ENCODE measurements at places on chromosomes 2 and 18.

DNA sequence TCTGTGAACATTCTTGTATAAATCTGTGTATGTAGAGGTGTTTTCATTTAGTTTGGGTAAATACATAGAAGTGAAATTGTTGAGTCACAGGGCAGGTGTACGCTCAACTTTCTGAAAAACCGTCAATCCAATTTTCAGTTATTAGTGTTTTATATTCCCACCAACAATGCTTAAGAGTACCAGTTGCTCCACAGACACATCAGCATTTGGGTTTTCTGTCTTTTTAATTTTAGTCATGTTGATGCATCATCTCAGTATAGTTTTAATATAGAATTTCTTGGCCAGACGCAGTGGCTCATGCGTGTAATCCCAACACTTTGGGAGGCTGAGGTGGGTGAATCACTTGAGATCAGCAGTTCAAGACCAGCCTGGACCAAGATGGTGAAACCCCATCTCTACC lies 3.2 kb upstream of the GNLY start:
- no peak for DNase-seq

DNA sequence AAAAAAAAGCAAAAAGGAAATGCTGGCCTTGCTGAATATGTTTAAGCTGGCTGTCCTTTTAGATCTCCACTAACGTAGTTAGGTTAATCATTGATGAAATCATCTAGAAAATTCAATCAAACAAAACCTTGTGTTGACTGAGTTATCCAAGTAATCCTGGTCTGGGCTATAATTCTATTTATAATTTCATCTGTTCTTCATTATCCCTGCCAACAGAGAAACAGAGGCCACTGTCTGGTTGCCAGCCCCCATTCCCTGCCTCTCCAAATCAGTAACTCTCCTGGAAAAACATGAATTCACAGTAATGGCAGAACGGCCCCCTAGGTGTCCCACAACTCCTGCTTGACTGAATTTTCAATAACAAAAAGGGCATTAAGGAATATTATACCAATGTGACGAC lies 24.6 kb downstream of the DOCK10 start:
- no peak for DNase-seq

DNA sequence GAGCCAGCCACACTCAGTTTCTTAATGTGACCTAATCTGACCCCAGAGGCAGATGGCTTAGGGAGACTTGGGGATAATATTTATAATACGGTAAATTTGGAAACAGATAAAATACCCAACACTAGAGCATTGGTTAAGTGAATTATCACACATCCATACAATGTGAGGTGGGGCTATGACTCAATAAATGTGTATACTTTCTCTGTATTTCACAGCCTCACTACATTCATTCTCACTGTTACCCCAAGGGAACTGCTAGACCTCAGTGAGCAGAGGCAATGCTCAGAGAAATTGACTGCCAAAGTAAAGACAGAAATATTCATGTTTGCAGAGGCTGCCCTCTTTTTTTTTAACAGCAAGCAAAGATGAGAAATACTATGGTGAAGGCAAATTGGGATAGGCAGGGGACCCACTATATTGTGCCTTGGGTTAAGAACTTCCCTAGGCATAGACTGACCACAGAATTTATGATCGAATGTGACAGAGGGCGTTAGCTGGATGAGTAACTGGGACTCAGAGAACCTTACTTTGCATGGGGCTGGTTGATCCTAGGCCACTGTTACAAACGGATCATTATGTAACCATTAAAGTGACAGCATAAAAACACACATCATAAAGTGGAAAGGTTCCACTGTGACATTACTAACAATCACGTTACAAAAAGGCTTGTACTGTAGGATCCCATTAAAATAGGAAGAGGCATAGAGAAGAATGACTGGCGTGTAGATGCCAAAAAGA lies 246.0 kb upstream of the LYPD1 start:
- DNase-seq: no peak

- DNase-seq: no peak
These were observed 5.3 kb downstream of the PLEKHH2 start for GRCh38 chr2:43642363-43642762.

GRCh38 chr18:7889515-7889914 lies 322.4 kb downstream of the PTPRM start:
- DNase-seq: no peak

DNA sequence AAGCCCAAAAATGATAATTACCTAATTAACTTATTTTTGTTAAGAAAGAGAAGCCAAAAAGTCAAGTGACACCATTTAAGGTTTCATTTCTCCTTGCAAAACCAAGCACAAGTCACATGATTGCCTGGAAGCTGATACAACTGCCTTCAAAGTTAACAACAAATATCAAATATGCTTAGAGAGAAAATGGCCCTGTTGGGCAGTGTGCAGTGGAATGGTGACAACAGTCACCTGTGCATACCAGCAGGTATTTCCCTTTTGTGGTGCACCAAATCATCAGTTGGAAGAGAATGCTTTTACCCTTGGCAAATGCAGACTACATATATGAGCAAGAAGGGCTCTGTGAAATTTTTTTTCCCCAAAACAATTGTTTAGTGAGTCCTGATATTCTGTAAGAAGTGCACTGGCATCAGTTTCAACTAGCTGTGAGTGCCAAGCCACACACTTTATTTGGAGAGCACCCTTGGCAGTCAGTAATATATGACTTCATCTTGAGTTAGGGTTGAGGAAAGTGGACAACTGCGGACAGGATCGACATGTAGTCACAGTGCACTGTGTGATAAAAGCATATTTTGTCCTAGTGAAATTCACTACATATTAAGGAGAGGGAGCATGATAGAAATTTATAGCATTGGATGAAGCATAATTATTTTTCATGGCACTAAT lies 74.9 kb upstream of the DOCK10 start:
- DNase-seq: no peak

DNA sequence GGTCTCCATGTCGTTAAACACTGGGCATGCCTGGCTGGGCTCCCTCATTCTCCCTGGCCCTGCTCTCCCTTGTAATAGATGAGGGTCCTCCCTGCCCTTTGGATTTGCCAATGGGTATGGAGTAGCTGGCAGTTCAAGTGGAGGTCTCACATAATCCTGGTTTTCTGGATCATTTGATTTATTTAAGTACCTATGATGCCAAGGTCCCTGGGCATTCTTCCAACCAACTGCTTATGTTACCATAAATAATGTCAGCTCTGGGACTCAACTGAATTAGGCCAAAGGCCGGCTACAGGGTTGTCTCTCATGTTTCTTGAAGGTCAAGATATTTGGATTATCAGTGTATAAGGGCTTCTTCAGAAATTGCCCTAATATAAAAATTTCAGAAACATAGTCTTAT lies 104.9 kb upstream of the LYPD6 start:
- no peak for DNase-seq

- DNase-seq: no peak
These were observed 194.3 kb upstream of the ARL4C start for GRCh38 chr2:234691214-234691575.

DNA sequence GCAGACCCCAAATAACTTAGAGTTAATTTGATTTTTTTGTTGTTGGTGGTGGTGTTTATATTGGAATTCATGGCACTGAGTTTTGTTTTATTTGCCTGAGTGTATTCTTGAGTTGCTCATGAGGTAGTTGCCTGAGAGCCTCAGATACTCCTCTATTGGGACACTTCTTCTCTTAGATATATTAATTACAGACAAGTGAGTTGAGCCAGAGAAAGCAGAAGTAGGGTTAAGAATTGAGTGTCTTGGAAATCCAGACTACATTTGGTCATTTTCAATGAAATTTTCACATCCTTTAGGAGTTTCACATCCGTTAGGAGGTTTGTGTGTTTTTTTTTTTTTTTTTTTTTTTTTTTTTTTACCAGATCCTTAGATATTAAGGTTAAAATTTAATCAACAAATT lies 29.0 kb downstream of the FMNL2 start:
- DNase-seq: no peak

GRCh38 chr18:38747153-38747552 lies 1181.6 kb upstream of the CELF4 start:
- DNase-seq: no peak

- DNase-seq: no peak
These were observed 686.7 kb downstream of the TMEM182 start for GRCh38 chr2:103448495-103448894.

- DNase-seq: no peak
These were observed 24.7 kb downstream of the TLK1 start for GRCh38 chr2:171136024-171136423.

DNA sequence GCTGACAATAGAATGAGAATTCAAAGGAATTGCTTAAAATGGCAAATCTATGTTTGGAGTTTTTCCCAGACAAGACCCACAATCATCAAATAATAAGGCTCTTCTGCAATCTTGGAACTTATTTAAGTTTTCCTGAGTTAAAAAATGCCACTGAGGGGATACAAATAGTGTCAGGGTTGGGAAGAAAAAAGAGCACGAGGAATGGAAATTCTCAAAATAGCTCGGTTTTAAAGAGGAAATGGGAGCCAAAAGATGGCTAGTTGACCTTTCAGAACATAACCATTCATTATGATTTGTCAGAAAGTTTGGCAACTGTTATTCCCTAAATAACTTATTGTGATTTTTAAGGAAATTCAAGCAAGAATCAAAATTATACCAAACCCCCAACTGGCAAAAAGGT lies 127.7 kb downstream of the RAPGEF4 start:
- no peak for DNase-seq

DNA sequence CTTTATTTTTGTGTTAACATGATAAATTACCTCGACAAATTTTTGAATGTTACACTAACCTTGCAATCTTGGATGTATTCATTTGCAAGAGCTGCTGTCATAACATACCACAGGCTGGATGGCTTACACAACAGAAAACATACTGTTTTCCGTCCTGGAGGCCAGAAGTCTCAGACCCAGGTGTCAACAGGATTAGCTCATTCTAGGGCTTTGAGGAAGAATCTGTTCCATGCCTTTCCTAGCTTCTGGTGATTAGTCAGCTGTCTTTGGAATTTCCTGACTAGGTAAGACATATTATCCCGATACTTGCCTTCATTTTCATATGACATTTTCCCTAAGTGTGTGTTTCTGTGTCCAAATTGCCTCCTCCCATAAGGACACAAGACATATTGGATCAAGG lies 188.6 kb upstream of the CDH19 start:
- no peak for DNase-seq

GRCh38 chr2:153935511-153935910 lies 63.8 kb downstream of the GALNT13 start:
- no peak for DNase-seq

DNA sequence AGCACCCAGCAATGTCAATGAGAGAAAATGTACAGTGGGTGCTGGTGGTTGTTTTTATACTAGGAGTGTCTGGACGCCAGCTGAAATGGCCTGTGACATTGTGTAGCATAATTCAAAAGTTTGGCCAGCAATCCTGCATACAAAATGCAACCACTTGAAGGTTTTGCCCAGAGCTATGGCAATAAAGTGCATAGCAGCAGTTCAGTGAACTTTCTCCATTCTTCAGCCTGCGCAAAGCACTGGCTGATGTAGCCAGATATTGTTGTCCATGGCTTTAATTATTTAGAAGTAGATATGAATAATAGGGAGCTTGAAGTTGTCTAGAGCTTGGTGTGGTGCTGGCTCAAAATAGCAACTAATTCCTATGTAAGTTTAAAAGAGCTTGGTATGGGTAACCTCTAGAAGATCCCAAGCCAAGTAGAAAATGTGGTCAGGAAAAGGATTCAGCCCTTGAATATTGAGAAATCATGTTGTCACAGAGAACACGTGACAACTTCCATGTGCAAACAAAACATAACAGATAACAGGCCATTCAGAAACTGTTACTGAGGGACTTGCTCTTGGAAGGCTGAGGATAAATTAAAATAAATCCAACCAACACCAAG lies 33.3 kb upstream of the PGAP1 start:
- DNase-seq: no peak

DNA sequence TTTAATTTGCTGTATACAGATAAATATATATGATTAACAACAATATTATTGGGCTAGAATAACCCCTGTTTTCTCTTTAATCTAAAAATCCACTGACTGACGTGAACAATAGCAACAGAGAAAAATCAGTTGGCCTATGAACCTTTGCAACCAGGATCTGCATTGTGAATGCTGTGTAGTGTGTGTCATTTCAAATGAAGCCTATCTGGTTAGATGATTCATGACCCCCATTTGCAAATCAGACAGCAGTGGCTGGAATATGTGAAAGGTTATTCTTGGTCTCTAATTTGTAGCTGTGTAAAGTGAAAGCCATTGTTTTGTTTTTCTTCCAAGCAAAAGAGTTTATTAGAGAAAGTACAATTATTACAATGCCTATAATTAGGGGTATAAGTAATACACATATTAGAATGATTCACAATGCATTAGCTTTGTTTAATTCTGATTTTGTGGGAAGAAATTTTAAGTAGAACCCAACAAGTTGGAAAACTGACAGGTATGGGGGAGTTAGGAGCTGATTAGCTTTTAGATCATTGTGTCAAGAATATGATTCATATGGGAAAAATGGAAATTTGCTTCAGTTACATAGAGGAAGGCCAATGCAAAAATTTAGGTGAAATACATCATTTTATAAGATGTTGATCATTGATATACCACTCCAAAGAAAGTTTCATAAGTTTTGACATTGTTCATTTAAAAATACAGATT lies 1362.2 kb upstream of the TMEFF2 start:
- DNase-seq: no peak

DNA sequence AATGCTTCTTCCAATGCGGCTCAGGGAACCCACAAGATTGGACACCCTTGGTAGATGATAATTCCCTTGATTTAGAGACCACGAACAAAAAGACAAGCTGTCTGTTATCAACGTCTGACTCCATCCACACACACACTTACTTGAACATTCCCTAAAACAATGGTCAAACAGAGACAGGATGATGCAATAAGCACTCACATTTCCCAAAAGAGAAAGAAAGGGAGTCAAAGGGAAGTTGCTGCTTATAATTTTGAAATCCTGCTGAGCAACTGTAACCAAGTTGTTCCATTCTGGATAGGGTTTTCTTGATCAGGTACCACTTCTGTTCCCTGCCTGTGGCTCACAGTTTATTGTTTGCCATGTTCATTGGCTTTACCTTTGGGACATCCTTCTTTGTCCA lies 571.3 kb upstream of the CNTNAP5 start:
- no peak for DNase-seq

- no peak for DNase-seq
These were observed 188.8 kb downstream of the TSN start for GRCh38 chr2:121944072-121944831.

- no peak for DNase-seq
These were observed 156.3 kb downstream of the DOCK10 start for GRCh38 chr2:224885836-224886547.

All from central memory CD4-positive, alpha-beta T cell (primary cell).